Hepatic stellate cell (primary cell): ENCODE measurements at places on chromosomes 11 and 22.
A peak's percentile ranks its signal among the peaks of the same experiment; 100 is the strongest.

DNA sequence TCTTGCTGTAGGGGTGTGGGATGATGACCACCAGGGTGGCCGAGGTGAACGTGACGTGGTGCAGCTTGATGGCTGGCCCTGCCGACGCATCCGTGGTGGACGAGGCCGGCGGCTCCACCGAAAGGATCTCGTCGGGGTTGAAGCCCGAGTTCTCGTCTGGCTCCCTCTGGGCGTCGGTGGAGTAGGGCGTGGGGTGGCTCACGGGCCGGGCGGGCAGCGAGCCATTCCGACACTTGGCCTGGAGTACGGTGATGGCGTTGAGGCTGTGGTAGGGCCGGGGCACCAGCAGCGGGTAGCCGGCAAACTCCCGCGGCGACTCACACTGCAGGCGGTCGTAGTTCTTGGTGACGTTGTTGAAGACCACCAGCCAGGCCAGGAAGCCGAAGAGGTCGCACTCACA is 52.7 kb downstream of the ELFN2 start:
- no peak for DNase-seq

DNA sequence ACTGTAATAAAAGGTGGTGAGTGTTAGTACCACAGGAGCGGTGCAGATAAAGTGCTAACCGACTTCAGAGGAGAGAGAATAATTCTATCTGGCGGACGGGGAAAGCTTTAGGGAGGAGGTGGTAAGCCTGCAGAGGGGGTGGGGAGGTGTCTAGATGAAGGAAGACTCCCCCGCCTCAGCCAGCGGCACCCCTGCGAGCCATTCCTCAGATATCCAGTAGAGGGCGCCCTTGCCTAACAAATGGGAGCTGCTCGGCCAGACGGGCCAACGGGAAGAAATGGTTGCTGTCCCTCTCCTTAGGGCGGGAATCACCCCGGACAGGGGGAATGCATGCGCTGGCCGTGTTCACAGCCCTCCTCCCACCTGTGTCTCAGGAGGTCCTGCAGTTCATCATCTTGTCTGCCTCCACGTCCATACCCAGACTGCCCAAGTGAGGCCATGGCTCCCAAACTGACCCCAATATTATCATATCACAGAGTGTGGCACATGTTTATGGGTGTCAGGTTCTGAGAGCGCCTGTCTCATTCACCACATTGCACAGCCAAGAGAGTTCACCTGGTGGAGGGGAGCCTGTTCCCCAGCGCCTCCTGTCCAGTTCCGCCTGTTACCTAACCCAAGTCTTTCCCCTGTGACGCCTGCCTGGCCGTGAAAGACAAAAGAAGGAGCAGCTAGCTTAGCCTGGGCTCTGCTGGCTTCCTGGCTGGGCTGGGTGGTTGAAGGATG is 85.5 kb downstream of the ST3GAL4 start:
- DNase-seq, result peak; percentile 94

DNA sequence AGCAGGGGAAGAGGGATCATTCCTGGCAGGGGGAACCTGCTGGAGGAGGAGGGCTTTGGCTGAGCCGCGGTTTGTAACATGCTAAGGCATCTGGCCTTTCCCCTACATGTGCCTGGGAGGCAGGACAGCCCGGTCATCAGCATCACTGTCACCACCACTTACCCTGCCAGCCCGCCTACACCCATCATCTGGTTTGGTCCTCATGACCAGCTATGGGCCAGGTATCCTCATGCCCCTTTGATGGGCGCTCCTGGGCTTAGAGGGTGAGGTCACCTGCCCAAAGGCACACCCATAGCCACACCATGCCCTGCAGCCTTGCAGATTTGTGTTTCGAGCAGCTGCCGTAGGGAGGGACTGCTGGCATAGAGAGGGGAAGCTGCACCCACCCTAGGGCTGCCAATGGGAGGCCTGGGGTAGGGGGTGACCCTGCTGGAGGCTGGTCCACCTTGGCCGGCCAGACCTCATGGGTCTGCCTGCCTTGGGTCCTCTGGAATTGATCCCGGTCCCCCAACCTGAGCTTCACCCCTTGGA is 2.6 kb downstream of the MRGPRF start:
- DNase-seq, result peak; percentile 52

DNA sequence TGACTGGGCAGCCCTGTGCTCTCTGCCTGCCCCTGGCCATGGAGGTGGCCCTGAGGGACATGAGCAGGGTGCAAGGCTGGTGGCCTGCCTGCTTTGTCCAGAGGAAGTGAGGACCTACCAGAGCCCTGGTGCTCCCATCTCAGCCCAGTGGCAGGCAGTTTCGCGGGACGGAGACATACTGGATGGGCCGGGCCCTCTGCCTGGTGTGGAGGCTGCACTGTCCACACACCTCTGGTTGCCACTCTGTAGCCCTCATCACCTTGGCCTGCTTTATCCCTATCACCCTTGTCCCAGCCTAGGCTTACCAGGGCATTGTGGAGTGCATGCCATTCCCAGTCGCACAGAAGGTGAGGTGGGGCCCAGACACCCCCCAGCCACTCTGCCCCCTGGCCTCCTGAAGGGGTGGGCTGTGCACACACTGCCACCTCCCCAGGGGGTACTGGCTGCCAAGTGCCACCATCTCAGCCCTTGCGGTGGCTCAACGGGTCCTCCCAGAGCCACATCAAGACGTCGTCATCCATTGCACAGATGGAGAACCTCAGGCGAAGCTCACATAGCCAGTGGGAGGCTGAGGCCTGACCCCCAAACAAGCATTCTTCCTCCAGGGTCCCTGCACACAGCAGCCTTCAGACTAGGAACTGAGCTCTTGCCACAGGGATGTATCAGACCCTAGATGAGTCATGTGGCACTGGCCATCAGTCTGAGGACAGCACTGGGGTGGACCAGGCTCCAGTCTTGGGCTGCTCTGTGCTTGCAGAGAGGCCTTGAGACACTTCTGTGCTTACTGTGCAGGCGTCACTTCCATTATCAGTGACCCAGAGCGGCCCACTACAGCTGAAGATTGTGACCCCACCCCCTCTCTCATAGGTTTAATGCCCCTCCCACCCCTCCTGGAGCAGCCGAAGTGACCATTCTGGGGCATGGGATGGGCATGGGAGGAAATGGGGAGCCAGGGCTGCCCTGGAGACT is 176.1 kb downstream of the IGLL1 start:
- no peak for DNase-seq

DNA sequence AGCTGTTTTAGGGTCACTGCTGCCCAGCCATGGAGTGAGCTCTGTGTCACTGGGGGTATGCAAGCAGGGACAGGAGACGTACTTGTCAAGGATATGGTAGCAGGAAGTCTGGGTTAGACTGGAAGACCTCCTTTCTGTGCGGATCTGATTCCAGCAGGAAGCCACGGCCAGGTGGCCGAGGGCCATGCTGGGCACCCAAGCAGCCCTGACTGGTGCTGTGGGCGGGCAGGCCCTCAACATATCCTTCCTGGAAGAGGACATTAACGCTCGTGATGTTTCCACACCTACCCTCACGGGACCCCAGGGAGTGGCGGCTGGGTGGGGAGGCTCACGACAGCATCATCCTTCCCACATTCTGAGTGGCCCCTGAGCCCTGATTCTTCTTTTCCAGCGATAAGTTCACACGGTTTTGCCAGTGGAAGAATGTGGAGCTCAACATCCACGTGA is 8.7 kb upstream of the ANKRD13D start:
- no peak for DNase-seq

DNA sequence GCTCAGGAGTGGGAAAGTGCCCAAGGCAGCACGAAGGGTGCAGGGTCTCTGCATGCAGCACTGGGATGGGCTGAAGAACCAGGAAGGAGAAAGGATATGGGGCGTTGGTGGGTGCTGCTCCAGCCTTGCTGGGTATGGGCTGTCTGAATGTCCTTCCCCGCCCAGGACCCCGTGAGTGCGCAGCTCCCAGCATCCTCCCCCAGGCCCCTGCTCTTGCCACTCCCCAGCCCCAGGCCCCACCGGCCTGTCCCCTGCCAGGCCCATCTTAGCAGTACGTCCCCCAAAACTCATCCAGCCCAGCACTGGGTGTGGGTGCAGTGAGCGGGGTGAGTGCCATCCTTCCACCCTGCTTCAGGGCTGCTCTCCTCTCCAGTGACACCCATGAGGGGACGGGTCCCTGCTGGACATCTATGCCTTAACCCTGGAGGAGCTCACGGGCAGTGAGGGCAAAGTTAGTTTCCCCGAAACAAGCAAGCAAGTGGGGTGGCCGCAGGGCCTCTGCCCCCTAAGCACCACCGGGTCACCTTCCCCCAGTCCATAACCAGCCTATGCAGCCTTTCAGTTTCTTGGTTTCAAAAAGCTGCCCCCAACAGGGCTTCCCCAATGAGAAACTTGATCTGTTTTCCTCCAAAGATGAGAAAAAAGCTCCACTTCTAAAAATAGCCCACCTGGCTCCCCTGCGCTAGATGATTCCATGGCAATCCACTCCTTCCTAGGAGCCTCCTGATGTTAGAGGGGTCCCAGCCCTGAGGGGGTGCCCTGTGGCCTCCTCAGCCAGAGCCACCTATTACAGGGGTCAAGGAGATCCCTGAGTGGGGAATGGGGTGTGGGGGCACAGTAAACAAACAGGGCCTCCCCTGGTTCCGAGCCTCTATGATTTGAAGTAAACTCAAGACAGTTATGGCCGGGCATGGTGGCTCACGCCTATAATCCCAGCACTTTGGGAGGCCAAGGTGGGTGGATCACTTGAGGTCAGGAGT is 103.8 kb downstream of the MORC2 start:
- DNase-seq, result peak; percentile 4

- DNase-seq, result no peak
Measured at GRCh38 chr11:48164836-48165235, 51.8 kb upstream of the OR4B1 start.

GRCh38 chr11:60972182-60973030 is 926 bp downstream of the CD6 start:
- no peak for DNase-seq

- no peak for DNase-seq
Measured at GRCh38 chr11:13009476-13009920, 382 bp downstream of the RASSF10 start.
